ENCODE measurements at places on chromosomes 1 and 21. TPM values are rescaled to one million over a fixed set of nuclear protein-coding genes. Genes with fewer than 3 reads are reported as not detected.

The KRTCAP2 gene
- total RNA-seq, result 125 TPM

DNA sequence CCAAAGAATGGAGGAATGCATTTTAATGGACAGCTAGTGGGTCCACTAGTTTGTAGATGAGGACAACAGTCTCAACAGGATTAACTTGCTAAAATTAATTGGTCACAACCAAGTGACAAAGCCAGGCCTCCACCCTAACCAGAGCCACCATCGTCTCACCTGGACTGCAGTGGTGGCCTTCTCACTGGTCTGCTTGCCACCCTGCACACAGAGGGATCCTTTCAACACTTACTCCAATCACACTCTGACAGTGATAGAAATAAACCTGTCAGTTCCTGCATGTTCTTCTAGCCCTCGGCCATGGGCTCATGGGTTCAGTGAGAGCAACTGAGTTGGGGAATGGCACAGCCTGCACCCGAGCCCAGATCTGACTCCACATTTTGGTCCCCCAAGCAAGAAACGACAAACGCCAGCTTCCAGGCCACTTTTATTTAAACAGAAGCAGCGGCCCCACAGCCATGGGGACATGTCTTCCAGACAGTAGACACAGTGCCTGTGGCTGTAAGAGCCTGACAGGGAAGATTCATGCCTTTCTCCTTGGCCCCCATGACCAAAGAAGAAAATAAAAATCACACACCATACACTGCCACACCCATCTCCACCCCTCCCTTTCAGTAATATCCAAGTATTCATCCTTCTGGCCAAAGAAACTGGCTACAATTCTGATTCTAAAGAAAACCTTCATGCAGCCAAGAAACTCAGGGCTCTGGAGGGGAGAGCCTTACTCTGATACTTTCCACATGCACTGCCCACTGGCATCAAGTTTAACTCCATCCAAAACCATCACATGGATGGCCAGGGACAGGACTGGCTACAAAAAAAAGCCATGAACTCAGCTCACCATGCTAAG is 37.6 kb downstream of the DHCR24 start:
- no peak for DNase-seq

DNA sequence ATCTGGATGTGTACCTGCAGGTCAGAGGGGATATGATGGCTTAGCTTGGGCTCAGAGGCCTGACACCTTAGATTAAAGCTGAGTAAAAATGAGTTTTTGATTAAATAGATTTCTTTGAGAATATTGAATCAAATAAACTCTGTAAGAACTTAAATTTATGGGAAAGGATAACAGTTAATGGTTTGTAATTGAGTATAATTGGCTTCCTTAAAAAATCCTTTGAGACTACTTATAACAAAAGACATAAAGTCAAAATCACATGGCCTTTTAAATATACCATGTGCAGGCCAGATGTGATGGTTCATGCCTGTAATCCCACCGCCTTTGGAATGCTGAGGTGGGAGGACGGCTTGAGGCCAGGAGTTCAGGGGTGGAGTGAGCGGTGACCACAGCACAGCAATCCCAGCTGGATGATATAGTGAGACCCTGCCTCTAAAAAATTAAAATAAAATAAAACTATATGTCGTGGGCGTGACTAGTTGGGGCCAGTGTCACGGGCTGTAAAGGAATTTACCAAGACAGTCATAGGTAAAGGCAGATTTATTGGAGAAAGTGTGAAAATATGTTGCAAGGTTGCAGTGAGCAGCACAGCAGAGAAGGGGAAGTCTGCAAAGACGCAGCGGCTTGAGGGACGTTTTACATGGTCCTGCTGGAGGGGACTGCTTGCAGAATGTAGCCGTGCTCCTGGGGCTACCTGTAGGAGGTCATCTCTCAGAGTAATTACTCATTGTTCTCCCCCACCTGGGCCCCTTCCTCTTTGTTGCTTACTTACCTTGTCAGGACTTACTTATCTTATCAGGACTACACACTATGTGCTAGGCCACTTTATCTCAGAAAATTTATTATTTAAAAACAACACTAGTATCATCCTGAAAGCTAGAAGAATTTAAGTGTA is 122.3 kb downstream of the ZMYM4 start:
- no peak for DNase-seq

DNA sequence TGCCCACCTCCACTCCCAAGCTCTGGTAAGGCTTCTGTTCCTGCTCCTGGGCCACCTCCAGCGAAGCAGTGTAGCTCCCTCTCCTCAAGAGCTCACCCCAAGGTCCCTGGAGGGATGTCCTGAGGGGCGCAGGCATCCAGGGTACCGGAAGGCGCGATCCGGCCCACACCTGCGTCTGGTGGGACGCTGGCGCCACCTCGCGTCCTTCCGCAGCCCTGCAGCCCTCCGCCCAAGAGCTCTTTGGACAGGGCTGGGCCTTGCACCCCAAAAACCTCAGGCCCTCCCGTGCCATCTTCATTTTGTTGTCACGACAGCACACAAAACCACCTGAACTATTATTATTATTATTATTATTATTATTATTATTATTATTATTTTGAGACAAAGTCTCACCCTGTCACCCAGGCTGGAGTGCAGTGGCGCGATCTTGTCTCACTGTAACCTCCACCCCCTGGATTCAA is 49.2 kb upstream of the PAX7 start:
- peak; percentile 67 for DNase-seq

The CDCP2 gene
- total RNA-seq, result 0.18 TPM

DNA sequence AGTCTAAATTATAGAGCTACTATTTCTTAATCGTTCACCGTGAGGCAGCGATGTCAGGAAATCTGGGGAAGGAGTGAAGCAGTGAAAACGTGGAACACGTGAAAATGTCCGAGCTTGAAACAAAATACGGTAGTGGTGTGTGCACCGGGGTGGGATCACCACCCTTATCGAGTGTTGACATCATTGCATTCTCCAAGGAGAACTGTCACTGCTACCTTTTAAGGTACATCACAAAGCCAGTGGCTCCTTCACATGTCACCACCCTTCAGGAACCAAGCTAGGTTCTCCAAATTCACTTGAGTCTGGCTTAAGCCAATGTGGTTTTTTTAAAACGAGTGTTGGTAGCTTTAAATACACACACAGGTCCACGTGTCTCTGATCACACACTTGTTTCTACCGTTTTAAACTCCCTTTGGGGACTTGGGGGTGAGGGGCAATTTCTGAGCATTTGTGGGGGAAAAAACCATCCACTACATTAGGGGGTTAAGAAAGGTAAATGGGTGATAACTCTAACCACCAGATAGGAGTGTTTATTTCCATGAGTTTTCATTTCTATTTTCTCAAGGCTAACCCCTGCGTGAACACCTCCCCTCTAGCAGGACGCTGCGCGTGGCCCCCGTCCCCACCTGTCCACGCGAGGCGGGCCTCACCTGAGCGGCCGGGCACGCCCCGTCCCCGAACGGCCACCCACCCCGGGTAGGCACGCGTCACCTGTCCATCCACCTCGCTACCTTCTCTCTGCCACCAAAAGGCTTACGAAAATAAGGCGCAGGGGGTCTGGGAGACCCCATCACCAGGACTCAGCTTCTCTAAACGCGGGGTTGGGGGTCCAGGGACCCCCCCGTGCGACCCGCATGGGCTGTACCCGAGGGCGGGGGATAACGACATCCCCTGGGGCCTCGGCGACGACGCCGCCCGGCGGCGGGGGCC is 978 bp downstream of the PRDM15 start:
- DNase-seq, result peak; percentile 32

- DNase-seq, result no peak
Observed at GRCh38 chr1:58104960-58105359, 441.6 kb downstream of the OMA1 start.
